ENCODE measurements at places on chromosomes 11 and 22.

DNA sequence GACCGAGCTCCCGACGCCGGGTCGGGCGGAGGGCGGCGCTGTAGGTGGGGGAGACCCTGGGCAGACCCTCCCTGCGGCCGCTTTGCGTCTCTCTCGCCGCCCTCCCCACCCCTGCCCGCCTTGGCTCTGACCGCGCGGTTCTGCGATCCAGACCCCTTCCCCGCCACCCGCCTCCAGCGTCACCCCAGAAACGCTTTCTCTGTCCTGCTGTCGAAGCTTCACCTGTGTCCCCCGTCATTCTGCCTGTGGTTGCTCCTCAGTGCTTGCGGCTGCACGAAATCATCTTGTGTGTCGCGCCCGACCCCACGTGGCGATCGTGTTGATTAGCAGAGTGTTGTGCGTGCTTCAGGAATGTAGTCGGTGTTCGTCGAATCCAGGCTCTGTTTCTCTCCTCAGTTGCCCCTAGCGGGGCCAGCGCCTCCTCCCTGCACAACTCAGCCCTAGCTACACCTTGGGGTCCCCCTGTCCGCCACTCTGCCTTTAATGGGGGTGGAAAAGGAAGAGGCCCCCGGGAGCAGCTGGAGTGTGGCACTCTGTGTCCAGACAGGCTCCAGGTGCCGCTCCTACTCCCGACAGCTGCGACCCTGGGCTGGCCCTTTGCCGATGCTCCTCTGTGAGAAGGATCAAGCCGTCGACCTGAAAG lies 851 bp downstream of the PTDSS2 start:
- peak; percentile 77 for DNase-seq

- DNase-seq, result no peak
These were observed 48.4 kb upstream of the DBX1 start for GRCh38 chr11:20208622-20209111.

- DNase-seq, result no peak
These were observed 178.0 kb downstream of the DSCAML1 start for GRCh38 chr11:117618982-117619355.

- no peak for DNase-seq
These were observed 25.5 kb upstream of the CREB3L1 start for GRCh38 chr11:46251954-46252353.

DNA sequence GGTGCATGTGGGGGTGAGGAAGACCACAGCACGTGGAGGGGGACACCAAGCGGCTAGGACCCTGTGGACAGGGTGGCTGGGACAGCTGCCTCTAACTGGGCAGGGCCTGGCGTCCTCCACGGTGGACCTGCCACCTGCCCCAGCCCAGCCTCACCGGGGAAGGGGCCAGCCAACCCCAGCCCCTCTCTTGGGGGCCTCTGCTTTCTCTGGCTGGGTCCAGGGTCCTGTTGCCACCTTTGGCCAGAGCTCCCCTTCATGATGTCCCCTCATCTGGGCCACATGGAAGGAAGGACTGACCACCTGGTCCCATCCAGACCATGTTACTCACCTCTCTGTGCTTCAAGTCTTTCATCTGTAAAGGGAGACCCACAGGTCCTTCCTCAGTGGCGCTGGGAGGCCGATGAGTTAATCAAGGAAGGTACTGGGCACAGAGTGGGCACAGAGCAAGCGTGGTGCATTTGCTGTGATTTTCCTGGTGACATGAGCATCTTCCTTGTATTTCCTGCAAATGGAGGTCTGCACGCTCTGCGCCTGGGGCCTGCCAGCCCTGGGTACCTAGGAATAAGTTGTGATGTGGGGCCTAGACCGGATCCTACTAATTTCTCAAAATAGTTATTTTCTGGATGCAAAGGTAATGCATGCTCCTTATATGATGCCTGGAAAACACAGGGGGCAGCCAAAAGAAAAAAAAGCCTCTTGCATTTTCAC lies 538.4 kb downstream of the TBC1D22A start:
- no peak for DNase-seq

- DNase-seq, result no peak
These were observed 17.9 kb downstream of the IGLL1 start for GRCh38 chr22:23562186-23562585.

DNA sequence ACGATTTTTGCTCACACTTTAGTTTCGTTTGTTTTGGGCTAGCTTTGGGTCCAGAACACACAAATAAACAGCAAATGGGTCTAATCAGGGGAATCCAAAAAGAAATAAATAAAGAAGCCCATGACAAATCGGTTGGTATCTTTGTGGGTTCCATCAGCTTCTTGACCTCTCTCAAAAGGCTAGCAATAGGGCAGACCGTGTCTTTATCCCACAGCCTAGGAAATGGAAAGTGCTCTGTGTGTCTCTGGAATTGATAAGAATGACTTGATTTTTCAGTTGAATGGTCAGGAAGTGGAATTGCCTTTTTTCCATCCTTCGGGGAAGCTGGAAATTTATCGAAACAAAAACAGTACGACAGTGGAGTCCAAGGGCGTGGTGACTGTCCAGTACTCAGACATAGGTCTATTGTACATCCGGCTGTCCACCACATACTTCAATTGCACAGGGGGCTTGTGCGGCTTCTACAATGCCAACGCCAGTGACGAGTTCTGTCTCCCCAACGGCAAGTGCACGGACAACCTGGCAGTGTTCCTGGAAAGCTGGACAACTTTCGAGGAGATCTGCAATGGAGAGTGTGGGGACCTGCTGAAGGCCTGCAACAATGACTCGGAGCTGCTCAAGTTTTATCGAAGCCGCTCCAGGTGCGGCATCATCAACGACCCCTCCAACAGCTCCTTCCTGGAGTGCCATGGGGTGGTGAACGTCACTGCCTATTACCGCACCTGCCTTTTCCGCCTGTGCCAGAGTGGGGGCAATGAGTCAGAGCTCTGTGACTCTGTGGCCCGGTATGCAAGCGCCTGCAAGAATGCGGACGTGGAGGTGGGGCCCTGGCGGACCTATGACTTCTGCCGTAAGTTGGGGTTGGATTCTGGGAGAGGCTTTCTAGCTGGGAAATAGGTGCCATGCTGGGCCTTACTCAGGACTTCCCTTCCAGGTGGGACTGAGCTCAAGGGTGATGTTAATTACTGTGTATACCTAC lies 28.6 kb downstream of the TECTA start:
- no peak for DNase-seq

DNA sequence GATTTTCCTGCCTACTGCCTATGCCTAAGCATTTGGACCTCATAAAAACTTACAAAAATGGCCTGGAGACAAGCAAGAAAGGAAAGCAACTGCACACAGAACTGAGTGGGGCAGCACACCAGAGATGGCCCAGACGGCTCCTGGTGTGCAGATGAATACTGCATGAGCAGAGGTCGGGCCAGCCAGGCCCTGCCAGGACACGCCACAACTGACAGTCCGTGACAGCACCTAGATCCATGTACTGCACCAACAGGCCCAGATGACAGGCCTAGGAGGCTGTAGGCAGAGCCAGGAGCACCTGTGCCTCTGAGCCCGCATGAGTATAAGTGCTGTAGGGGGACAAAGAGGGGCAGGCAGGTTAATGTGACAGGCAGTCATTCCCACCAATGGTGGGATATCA lies 160.2 kb downstream of the IGLL1 start:
- no peak for DNase-seq

- DNase-seq, result no peak
These were observed 83.9 kb downstream of the ETS1 start for GRCh38 chr11:128503245-128503991.

GRCh38 chr11:127625402-127625801 lies 624.8 kb upstream of the KIRREL3 start:
- no peak for DNase-seq

DNA sequence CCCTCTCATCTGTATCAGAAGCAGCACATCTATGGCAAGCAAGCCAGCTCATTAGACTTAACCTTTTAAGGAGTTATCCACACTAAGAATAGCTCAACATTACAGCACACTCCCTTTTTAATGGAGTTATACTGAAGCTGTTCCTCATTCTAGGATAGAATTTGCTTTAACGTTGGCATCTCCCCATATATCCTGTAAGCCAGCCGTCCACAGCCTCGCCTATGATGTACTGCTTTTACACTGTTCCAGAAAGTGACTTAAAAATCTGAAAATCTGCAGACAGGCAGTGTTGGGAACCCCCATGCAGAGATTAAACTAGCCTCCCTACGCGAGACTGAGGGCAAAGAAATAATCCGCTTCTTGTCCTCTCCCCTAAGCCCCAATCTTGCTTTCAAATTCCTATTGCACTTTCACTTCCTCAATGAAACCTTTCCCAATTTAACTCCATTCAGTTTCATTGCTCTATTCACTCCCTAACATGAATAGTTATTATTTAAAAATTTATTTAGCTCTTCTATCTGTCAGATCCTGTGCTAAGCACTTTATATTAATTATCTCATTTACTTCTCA lies 225.0 kb downstream of the BLID start:
- no peak for DNase-seq

- no peak for DNase-seq
These were observed 72.6 kb downstream of the C22orf31 start for GRCh38 chr22:28989035-28989464.

DNA sequence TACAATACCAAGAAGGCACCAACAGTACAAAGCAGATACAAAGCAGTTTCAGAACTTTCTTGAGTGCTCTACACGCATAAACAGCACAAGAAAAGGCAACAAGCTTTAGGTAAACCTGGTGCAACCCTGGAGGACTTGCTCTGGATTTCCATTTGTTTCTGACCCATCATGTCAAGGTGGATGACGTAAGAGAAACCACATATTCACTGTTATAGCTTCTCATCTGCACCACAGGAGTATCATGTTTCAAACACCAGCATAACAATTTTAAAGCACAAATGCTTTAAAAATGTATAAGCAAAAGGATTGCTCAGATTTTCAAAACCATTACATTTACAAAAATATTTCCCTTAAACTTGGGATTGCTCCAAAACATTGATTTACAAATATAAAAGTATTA lies 25.0 kb upstream of the YPEL1 start:
- no peak for DNase-seq

- no peak for DNase-seq
These were observed 1.8 kb downstream of the FJX1 start for GRCh38 chr11:35619855-35620640.

GRCh38 chr11:76069001-76069400 lies 137.3 kb downstream of the WNT11 start:
- DNase-seq, result no peak

DNA sequence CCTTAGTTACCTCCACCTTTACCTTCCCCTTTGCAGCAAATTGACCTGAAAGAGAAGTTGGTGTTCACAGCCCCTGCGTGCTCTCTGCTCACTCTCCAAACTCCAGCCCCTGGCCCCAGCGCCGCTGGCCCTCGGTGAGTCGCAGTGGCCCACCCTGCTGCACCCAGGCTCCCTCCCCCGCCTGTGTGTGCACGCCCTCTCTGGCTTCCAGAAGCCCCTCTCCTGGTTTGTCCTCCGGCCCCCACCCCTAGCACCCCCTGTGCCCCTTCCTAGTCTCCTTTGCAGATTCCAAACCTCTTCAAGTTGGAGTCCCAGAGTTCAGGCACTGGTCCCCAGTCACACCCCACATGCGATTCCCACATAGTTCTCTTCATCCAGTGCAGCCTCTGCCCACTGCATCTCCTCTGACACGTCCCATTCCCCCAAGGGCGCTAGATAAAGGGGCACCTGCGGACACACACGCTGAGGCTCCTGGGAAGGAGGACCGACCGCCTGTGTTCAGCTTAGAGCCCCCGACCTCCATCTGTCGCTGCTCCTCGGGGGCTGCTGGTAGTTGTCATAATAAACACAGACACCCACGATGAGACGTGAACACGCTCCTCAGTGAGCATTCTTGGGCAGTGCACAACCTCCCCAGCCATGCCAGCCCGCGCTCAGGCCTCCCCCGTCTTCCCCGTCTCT lies 1.5 kb upstream of the PHRF1 start:
- peak; percentile 42 for DNase-seq

DNA sequence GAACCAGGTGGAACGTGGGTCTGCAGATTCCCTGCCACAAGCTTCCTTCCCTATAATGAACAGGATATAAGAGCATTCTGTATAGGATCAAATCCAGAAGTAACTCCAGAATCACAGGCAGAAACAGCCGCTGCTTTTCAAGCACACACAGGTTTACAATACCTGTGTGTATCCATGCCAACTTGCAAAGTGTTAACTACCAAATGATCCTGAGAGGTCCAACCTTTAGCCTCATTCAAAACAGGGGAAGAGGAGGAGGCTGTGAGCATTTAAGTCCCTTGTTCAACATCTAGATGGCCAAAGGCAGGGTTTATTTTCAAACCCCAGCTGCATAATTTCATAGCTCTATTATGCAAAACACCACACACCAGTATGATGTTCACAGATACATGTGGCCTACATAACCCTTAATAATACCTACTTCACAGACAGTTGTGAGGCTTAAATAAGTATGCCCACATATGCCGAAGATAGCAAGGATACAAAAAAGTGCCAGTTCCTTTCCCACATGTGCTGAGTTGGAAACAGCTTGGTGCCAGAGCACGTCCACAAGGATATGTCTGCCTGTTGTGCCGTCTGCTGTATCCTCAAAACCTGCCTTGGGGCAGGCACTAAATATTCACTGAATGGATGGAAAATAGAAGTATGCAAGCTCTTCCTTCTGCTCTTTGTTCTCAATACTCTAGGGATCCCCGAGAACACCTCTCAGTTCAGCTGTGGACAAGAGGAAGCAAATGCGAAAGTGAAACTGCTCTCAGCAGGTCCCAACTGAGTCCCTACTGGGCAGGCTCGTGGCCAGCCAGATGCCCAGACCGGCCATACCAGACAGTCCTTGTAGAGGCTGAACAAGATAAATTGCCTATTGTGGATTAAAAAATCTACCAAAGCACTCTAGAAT lies 66.8 kb downstream of the LARGE1 start:
- DNase-seq, result no peak

GRCh38 chr22:22022947-22023534 lies 40.5 kb upstream of the TOP3B start:
- DNase-seq, result no peak

DNA sequence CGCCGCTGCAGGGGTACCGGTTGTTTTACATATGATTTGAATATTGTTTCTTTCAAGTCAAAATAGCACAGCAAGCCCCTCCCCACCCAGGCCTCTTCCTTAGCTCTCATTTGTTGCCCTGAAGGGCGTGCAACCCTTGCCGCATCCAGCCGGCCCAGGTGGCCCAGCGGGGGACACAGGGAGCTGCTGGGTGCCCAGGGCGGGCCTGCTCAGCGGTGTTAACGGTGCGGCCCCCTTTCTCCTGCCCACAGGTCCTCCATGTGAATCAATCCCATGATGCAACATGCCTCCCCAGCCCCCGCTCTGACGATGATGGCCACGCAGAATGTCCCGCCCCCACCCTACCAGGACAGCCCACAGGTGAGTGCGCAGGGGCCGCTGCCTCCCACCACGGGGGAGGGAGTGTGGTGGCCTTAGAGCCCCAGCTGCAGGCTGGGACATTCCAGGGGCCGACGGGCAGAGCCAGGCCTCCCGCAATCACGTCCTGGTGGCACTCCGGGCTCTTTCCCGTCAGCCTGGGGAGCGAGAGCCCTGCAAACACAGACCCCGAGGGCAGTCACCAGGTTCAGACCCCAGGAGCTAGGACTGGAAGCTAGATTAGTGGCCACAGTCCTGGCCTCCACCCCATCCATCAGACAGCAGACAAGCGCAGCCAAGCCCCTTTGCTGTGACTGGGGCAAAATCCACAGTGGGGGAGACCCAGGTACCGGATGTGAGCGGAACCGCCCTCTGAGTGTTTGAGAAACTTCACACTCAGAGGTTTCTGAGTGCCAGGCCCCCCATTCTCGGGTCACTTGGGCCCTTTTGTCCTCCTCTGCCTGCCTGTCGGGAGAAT lies 144.8 kb downstream of the FEZ1 start:
- no peak for DNase-seq

- no peak for DNase-seq
These were observed 573 bp downstream of the STK33 start for GRCh38 chr11:8593455-8593854.

- no peak for DNase-seq
These were observed 49.7 kb upstream of the TTLL12 start for GRCh38 chr22:43236411-43237166.

- DNase-seq, result peak; percentile 3
These were observed 244.9 kb downstream of the CASP12 start for GRCh38 chr11:104653407-104653806.
